Activated gamma-delta T cell treated with Interleukin-2 at 50 U/mL for 16 hours (primary cell): ENCODE measurements at places on chromosomes 1 and 21.

- DNase-seq: no peak
Observed at GRCh38 chr21:38734646-38735365, 70.9 kb upstream of the ETS2 start.

GRCh38 chr1:201645956-201646355 lies 107.0 kb downstream of the NAV1 start:
- DNase-seq: no peak

- no peak for DNase-seq
Observed at GRCh38 chr1:185409763-185410528, 92.9 kb upstream of the IVNS1ABP start.

DNA sequence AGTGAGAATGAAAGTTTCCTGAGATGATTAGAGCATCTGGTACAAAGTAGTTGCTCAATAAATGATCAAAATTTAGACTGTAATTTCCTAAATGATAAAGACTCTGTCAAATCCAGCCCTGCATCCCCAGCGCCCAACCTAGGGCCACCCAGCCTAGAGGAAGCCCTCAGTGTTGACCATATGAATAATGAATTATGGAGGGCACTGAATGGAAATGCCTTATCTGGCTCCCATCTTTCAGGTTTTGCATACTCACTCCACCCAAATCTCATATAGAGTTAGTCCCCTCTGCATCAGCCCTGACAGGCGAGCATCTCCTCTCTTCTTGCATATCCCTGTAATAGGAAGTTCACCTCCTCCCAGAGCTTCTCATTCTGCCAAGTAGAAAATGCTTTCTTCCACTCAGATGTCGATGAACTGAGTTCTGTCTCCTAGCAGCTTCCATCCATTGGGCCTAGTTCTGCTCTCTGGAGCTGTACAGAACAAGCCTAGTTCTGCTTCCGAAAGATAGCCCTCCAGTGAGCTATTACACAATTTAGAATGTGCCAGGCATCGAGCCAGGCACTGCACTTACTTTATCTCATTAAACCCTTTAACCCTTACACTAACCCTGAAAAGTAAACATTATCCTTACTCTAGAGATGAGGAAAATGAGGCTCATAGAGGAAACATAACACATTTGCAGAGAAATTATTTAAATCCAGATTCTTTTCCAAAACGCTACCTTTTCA lies 20.9 kb downstream of the COA7 start:
- DNase-seq: no peak

- DNase-seq: no peak
Observed at GRCh38 chr1:62732331-62732730, 44.1 kb upstream of the DOCK7 start.

- DNase-seq: peak; percentile 55
Observed at GRCh38 chr1:116556289-116557006, 14.4 kb downstream of the CD58 start.

DNA sequence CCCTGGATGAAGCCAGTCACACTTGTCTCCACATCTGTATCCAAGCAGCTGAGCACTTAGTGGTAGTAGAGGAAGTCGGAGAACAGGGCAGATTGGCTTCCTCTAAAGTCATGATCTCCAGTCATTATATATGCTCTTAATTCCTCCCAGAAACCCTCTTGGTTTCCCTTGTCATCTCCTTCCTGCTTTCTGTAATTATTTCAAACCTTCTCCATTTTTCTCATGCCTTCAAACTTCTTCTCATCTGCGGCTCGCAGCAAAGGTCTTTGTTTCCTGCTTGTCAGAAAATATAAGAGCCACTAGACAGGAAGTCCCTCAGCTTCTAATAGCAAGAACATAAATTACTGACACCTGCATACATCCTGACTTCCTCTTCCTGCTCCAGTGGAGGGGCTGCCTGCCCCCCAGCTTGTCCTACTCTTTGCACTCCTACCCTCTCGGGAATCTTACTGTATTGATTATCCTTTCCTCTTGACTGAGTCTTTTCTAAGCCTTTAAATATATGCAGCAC lies 124.6 kb upstream of the NGF start:
- no peak for DNase-seq
